ENCODE measurements at places on chromosomes 12 and 14.

DNA sequence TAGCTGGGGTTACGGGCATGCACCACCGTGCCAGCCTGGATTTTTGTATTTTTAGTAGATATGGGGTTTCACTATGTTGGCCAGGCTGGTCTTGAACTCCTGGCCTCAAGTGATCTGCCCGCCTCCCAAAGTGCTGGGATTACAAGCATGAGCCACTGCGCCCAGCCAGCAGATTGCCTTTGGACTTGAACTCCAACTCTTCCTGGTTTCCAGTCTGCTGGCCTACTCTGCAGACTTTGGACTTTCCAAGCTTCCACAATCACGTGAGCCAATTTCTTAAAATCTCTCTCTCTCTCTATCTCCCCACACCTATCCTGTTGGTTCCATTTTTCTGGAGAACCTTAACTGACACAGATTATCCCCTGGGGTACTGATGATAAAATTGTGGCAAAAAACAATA, 55.0 kb downstream of the EMP1 start:
- DNase-seq, result no peak

DNA sequence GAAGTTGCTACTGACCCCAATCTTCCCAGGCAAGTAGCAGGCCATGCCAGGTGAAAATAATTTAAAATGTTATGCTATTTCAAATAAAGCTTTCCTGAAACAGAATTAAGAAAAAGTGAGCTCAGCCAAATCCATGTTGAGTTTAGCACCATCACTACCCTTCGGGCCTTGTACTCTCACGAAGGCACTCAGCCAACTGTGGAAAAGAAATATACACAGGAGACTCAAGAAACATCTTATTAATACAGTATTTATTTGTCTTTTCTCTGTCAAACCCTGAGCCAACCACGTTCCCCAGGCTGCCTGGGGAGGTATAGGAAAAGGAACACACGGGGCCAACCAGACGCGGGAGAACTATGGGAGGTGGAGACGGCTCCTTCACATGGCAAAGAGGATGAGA, 10.9 kb downstream of the ATP5MC2 start:
- DNase-seq, result no peak

DNA sequence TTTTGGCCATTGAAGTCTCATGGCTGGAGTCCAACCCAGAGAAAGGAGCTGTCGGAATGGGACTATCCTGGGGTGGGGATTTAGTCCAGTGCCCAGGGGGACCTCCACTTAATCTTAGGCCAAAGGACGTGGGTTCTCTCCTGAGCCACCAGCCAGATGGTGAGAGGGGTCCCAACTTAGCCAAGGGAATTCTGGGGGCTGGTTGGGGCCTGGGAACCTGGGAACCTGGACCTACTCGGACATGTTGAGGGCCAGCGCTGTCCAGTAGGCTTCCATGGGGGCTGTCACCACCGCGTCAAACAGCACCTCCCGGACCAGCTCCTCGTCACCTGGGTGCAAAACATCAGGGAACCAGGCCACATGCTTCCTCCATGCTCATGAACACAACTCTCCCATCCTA, 33.4 kb downstream of the LRTM2 start:
- DNase-seq, result no peak

DNA sequence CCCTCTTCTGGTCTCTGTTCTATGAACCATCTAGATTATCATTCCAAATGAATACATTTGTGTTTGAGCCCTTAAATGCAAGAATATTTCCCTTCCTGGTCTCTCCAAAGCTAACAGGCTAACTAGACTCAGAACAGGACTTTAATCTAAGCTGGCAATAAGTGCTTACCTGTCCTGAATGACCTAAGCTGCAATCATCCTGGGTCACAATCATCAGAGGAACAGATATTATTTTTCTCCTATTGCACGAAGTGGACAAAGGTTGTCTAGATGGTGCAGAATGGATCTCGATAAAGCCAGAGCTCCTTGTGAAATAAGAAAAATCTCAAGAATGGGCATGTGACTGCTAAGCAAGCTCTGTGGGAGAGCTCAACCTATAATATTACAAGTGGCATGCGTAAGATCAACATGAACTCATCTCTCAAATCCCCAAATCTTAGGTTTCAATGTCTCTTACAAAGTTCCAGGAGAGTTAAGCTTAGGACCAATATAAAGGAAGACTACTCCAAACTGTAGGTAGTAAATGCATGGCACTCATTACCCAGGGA, 10.6 kb upstream of the NUMB start:
- no peak for DNase-seq

- peak; percentile 20 for DNase-seq
Observed at GRCh38 chr14:94571395-94571794, 9.8 kb upstream of the SERPINA5 start.

- DNase-seq, result no peak
Observed at GRCh38 chr14:64238049-64238448, 56.1 kb downstream of the ESR2 start.

- no peak for DNase-seq
Observed at GRCh38 chr14:28373721-28374120, 392.9 kb upstream of the FOXG1 start.

- DNase-seq, result no peak
Observed at GRCh38 chr12:127723251-127723650, 543.7 kb upstream of the TMEM132C start.

DNA sequence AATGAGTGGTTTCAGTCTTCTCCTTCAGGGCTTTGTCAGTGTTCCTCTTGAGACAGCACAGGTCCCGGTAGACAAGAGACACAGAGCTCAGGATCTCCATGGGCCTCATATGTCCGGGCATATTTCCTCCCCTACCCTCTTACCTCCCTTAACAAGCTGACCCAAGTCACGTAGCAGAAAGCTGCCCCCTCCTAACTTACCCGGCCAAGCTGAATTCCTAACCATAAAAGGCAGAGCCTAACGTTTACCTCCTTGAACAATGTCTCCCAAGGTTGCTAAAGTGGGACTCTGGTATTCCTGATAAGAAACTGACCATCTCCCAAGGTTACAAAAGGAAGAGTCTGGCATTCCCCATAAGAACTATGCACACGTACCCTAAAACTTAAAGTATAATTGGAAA, 182.2 kb upstream of the USP15 start:
- no peak for DNase-seq

DNA sequence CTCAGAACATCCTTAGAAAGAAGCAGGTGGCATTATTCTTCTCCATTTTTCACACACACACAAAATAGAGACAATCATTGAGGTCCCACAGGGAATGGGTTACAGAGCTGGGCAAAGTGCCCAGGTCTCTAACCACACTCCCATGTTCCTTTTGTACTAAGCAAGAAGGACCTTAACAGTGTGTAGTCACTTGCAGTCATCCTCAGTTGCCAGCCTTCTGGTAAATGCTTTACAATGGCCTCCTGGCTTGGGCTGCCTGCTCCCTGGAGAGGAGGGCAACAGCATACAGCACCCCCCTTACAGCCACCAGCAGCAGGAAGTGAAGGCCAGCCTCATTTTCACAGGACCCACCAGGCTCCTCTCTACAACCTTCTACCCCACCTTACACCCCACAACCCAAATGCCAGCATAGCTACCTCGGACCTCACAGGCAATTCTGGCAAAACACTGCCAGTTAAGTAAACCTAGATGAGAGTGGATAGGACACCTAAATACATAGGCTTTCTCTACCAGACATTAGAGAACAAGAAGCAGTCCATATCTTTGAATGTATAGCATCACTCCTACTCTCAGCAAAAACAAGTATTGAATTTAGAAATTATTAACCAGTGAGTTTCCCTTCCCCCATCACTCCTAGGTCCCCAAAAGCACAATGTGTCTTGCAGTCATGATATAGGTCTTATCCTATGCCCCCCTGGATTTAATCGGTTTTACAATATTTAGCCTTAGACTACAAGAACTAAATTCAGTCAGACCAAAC, 88.1 kb downstream of the PPP2R5E start:
- peak; percentile 68 for DNase-seq
